ENCODE measurements at places on chromosomes 11 and 22. TPM values are rescaled to one million over a fixed set of nuclear protein-coding genes. Genes with fewer than 3 reads are reported as not detected.

PAX6 gene
- 0.53 TPM for total RNA-seq

CNGA4 gene
- total RNA-seq, result not detected

VSTM5 gene
- total RNA-seq, result not detected

NAALAD2 gene
- total RNA-seq, result not detected

OR51I1 gene
- not detected for total RNA-seq

TSPAN18 gene
- 0.96 TPM for total RNA-seq

KRTAP5-10 gene
- total RNA-seq, result not detected

SLC22A12 gene
- total RNA-seq, result not detected

OR11H1 gene
- total RNA-seq, result not detected

CARD18 gene
- not detected for total RNA-seq

SLC17A6 gene
- not detected for total RNA-seq

SLC22A9 gene
- total RNA-seq, result not detected

MIOX gene
- not detected for total RNA-seq

NAALADL1 gene
- total RNA-seq, result 3.3 TPM

DUSP8 gene
- 0.21 TPM for total RNA-seq

MMP10 gene
- total RNA-seq, result not detected

TRIM48 gene
- total RNA-seq, result not detected

ANKK1 gene
- not detected for total RNA-seq

OR4C11 gene
- total RNA-seq, result not detected

NCF4 gene
- 66.5 TPM for total RNA-seq

LRFN4 gene
- 43.8 TPM for total RNA-seq

LDHAL6A gene
- total RNA-seq, result not detected

SERHL2 gene
- 0.69 TPM for total RNA-seq

NCAPH2 gene
- 110 TPM for total RNA-seq

OR52H1 gene
- total RNA-seq, result 0.19 TPM

SAA1 gene
- 6.9 TPM for total RNA-seq

POU2AF1 gene
- 165 TPM for total RNA-seq

PYGM gene
- 0.35 TPM for total RNA-seq

VPS37C gene
- 15.6 TPM for total RNA-seq

DKK3 gene
- 0.15 TPM for total RNA-seq
